ENCODE measurements at places on chromosomes 4 and X.

DNA sequence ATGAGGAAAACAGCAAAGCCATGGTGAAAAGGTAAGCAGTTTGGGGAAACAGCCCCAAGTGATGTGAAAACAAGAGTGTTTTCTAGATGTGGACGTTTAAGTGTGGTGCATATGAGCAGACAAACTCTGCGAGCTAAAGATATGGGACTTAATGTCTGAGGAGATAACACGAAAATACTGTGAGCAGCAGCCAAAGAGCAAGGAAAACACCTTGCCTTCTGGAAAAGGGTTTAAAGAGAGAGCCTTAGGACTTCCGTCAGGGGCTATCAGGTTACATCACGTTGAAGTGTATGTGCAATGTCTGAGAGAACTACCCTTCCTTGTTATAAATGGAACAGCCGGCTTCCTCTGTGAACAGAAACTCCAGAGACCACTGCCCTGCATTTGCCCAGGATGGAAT is 54.2 kb downstream of the LEF1 start:
- no peak for DNase-seq

DNA sequence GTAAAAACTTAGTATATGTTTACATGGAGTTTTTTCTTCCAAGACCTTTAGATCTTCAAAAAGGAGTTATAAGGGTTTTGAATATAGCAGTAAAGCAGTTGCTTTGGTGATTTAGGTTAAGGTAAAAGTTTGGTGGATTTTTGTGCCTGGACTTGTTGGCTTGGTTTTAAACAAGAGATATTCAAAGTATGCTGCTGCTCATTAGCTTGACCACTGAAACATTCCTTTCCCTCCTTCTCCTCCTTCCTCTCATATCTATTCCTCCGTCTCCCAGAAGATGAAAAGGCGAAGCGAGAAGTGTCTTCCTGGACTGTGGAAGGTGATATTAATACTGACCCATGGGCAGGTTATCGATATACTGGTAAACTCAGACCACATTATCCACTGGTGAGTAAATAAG is 38.4 kb downstream of the METAP1 start:
- peak; percentile 47 for DNase-seq

DNA sequence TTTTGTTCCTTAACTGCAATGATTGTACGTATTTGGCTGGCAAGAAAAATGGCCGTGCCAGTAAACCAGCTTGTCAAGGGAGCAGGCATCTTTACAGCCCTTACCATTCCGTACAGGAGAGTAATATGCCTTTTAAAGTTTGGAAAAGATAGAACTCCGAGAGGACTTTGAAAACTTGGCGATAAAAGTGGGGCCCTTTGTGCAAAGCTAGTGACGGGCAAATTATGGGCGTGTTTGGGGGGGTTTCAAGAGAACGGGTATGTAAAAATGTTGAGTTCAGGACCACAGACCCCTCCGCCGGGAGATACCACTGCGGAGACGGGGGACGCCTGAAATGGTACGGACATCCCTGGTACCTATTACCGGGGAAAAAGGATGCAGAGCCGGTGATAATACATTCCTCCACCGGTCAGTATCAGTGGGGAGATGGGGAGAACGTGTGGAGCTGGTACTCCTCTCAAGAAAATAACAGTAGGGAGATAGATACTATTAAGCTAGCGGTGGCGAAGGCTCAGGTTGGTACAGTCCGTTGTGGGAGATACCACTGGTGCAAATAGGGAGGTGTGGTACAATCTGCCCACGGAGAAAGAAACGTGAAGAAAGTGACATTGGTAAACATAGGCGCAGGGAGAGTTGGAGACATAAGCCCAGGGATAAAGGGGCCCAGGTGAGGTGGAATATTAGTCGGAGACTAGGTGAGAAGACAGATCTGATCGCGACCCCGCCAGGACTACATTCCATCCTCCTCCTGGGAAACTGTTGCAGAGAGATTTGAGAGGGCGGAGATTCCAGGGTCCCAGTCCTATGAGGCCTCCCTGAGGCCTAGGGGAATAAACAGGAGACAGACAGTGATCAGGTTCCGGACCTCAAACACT is 14.5 kb downstream of the SPACA5 start:
- peak; percentile 84 for DNase-seq

GRCh38 chr4:133592106-133592505 is 443.0 kb downstream of the PCDH10 start:
- no peak for DNase-seq

GRCh38 chr4:140893939-140894338 is 137.8 kb upstream of the TBC1D9 start:
- DNase-seq: peak; percentile 19

DNA sequence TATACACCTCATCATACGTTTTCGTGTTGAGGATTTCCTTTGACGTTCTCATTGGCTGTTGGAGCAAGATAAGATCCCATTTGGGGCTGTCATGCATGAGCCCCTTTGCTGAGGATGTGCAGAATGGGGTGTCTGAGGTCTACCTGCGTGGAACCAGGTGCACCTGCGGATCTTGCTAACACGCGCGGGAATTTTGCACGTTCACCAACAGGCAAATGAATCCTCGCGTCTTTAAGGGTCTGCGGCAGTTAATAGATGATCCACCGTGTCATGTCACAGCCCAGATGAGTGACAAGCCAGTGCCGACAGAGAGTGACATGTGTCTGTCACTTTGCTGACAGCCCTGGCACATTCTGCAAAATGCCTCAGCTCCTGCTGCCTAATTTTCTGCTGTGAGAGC is 56.3 kb upstream of the SHOX start:
- no peak for DNase-seq
